GM23338 (cell line): ENCODE measurements at places on chromosomes 4 and X.

GRCh38 chr4:119151161-119151560, 15.5 kb downstream of the MYOZ2 start:
- DNase-seq = no peak

- no peak for DNase-seq
Observed at GRCh38 chrX:47497271-47497888, 14.4 kb upstream of the ZNF41 start.

DNA sequence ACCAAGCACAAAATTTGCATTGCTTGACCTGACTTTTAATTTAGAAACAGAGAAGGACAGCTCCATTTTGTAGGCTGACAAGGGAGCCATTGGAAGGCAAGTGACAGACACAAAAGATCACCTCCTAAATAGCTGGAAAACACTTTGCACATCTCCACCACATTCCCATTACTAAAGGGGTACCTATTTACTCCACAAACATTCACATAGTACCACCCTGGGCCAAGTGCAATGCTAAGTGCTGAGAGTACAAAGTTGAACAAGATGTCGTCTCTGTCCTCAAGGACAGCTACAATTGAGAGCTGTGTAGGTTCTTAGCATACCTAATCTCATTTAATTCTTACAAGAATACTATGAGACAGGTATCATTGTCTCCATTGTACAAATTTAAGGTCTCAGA, 152.8 kb upstream of the GPC4 start:
- no peak for DNase-seq

- DNase-seq = no peak
Observed at GRCh38 chr4:78640714-78641113, 89.1 kb downstream of the ANXA3 start.

DNA sequence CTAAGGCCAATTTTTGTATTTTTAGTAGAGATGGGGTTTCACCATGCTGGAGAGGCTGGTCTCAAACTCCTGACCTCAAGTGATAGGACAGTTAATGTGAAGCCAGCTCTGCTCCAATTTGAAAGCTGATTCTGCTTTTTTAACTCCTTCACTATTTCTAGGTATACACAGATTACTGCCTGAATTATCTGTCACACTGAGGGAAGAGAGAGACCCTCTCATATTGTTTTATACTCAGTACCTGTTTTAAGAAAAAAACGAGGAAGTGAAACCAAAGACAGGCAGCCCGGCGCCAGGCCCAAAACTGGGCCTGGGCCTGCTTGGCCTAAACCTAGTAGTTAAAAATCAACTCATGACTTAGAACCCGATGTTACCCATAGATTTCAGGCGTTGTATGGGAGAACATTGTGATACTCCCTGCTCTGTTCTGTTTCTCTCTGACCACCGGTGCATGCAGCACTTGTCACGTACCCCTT, 1601.5 kb upstream of the PCDH10 start:
- DNase-seq = no peak

- no peak for DNase-seq
Observed at GRCh38 chr4:133059117-133059516, 90.0 kb upstream of the PCDH10 start.

- peak; percentile 8 for DNase-seq
Observed at GRCh38 chrX:30283456-30284200, 25.6 kb downstream of the NR0B1 start.

GRCh38 chr4:112832493-112832892, 195.6 kb downstream of the LARP7 start:
- DNase-seq = no peak

DNA sequence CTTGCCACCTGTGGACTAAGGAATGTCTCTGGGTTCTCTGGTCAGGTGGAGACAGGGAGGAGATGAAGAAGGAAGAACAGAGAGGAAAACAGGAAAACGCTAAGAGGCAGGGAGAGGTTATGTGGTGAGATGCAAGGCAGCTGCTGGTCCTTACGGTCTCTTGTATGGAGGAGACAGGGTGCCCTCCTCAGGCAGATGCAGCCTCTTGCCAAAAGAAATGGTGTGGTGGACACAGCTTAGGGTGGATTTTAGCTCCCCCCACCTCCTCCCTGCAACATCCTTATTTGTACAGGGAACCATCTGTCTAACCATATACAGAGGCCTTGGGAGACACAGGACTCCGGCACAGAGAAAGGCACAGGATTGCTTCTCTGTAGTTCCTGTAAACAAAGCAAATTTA, 9.7 kb downstream of the OCIAD2 start:
- DNase-seq = no peak

DNA sequence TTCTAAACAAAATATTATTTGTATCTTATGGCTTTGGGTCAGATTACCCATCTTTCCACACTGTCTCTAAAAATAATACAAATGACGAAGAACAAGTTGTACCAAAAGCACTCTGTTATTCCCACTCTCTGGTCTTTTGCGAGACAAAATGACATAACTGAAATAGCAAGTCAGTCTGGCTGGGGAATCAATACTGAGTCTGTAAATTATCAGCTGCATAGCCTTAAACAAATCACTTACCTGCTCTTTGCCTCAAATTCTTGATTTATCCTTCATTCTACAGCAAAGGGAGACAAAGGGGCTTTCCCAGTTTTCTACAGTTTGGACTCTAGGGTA, 40.9 kb downstream of the SOWAHB start:
- DNase-seq = no peak

- DNase-seq = no peak
Observed at GRCh38 chr4:111228396-111228795, 605.5 kb upstream of the PITX2 start.

DNA sequence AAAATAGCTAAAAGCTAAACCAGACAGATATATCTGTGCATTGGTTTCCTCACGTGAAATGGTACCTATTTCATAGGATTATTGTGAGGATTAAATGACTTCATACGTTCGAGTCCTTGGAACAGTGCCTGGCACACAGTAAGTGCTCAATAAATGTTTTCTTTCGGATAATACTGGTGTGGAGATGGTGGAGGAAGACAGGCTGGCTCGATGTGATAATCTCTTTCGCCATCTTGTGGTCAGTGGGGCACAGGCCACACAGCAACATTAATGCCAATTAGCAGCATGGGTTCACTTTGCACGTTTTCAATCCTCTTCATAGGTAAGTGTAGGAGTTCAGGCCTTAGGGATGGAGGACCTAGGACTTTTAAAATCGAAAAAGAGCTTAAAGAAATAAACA, 9.3 kb downstream of the PAGE4 start:
- DNase-seq = peak; percentile 51

- DNase-seq = peak; percentile 51
Observed at GRCh38 chrX:78024349-78025059, 55.1 kb upstream of the PGAM4 start.

GRCh38 chr4:183838987-183839712, 66.0 kb upstream of the STOX2 start:
- DNase-seq = peak; percentile 70

- no peak for DNase-seq
Observed at GRCh38 chr4:146282657-146283056, 68.3 kb downstream of the REELD1 start.

GRCh38 chr4:55409468-55410171, 13.9 kb downstream of the TMEM165 start:
- DNase-seq = peak; percentile 55

GRCh38 chr4:78612398-78613178, 61.0 kb downstream of the ANXA3 start:
- DNase-seq = peak; percentile 58

- no peak for DNase-seq
Observed at GRCh38 chr4:37430718-37431416, 186.3 kb downstream of the NWD2 start.

DNA sequence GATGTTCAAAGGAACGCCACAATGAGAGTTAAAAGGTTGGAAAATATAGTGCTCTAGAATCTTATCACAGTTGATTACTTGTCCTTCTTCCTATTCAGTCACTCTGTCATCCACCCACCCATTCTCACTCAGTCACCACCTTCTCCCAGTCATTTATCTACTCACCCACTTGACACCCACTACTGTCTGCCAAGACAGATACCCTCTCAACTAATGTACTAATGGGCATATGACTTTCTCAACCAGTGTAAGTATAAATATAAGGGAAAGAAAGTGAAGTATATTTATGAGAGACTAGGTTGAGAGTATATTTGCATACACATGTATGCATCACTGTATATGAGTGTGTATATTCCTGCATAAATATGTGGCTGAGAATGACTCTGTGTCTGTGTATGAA, 20.0 kb downstream of the MID2 start:
- no peak for DNase-seq

DNA sequence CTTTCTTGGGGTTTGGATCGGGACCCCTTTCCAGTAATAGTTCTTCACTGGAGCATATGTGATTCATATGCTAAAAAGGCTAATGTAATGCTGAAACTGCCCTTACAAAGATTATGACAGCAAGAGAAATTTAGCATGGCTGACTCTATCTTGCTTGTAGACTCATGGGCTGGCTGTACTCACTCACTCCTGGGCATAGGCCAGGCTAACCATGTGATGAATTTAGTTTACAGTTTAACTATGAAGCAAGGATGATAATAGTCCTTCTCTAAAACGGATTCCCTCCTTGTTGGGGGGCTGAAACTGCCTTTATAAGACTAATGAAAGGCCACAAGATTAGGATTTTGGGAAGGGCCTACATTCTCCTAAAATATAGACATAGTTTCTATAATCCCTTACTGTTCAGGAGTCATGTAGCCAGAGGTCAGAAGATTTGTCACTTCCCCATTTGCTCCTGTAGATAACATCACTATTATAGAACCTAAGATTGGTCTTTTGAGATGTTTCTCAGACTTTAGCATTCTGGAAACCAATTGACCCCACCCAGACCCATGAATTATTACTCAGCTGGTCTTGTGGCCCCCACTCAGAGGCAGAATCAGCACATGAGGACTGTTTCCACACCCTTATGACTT, 20.8 kb upstream of the CEP135 start:
- DNase-seq = no peak

GRCh38 chr4:114782415-114783214, 184.0 kb downstream of the UGT8 start:
- peak; percentile 54 for DNase-seq
